Spleen (tissue), 13 donors: ENCODE measurements at places on chromosomes 5 and 9. TPM values are rescaled to one million over a fixed set of nuclear protein-coding genes. Genes with fewer than 3 reads are reported as not detected.

Gene TOPORS
- 25.6 TPM for total RNA-seq

Gene SLC34A1
- total RNA-seq: 0.13 TPM

Gene DMRT2
- total RNA-seq: not detected

Gene FBLL1
- 0.40 TPM for total RNA-seq

Gene C5orf52
- total RNA-seq: not detected

Gene ZNF883
- total RNA-seq: 1.1 TPM

Gene STPG3
- total RNA-seq: not detected

Gene TMED9
- total RNA-seq: 112 TPM

Gene YTHDC2
- 49.3 TPM for total RNA-seq

Gene PTGDS
- 381 TPM for total RNA-seq

Gene RAB3C
- total RNA-seq: 0.20 TPM

Gene NR5A1
- total RNA-seq: 204 TPM

Gene ENC1
- total RNA-seq: 10.0 TPM

Gene KLHL3
- 17.9 TPM for total RNA-seq

Gene SLCO6A1
- not detected for total RNA-seq

Gene PGM5
- total RNA-seq: 26.1 TPM

Gene SUSD3
- total RNA-seq: 35.8 TPM

Gene TTC23L
- total RNA-seq: not detected

Gene GDNF
- 0.13 TPM for total RNA-seq

Gene GARIN3
- not detected for total RNA-seq

Gene HRH2
- 24.9 TPM for total RNA-seq

Gene IFNA13
- total RNA-seq: 0.25 TPM

Gene SLC4A9
- total RNA-seq: 0.15 TPM

Gene N4BP3
- 2.4 TPM for total RNA-seq

Gene ANKDD1B
- 0.60 TPM for total RNA-seq

Gene CIZ1
- 71.1 TPM for total RNA-seq

Gene ESM1
- 0.92 TPM for total RNA-seq

Gene TLR4
- 213 TPM for total RNA-seq

Gene SPDL1
- total RNA-seq: 14.9 TPM
